ENCODE measurements at places on chromosomes 2 and 18.

DNA sequence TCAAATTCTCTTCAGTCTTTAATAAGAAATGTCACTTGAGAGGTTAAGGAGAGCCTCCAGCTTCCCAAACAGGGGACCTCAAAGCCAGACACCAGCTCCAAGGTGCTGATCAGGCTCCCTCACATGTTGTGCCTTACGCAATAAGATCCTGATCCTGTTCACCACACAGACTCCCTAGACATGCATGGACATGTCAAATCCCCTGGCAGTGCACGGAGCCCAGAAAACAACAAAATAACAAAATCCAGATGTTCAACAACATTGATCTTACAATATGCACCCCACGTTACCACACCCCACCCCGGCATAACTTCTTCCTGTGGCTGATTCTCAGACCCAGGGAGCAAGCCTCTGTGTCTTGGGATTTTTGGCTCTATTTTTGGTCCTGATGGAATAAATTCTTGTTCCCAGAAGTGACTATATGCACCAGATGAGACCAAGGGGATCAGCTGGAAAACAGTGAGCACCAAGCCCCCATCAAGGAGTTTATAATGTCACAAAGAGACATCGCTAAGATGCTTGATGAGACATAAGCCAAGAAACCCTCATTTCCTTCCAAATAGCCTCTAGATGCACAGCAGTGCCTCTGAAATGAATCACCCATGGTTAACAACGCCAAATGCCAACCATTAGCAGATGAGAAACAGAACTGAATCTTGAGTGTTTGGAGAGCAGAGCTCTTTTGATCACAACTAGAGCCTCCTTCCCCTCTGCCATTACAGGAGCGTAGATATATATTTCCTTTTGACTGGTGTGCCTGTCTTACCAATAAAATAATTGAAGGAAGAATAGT lies 198.2 kb downstream of the PRKCE start:
- DNase-seq = no peak

- DNase-seq = no peak
Observed at GRCh38 chr18:23879544-23879943, 135.0 kb upstream of the TTC39C start.

GRCh38 chr2:8121022-8121825 lies 560.6 kb upstream of the ID2 start:
- DNase-seq = no peak

- no peak for DNase-seq
Observed at GRCh38 chr2:236612737-236613136, 43.1 kb downstream of the ACKR3 start.

- no peak for DNase-seq
Observed at GRCh38 chr2:171893196-171893823, 734 bp downstream of the SLC25A12 start.
